Activated T-cell treated with anti-CD3 and anti-CD28 coated beads, Interleukin-2, amount 50 U/mL, for 24 hours (primary cell): ENCODE measurements at places on chromosomes 13 and 19.

DNA sequence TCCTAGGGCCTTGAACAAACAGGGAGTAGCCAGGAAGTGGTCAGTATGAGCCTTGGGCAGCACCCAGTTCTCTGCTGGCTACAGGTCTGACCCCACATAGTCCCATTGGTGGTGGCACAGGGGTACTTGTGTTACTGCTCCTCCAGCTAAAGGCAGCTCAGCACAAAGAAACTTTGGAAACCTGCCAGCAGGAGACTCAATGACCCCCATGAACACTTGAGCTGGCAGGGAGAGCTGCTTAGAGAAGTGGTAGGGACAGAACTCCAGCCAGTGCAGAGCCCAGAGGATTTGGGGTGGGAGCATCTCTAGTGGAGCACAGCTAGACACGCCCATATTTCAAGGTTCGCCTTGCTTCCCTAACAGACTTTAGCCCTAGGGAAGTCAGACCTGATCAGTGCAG lies 10.4 kb upstream of the ZNF586 start:
- no peak for DNase-seq

- DNase-seq = no peak
Measured at GRCh38 chr19:47423203-47423882, 4.0 kb upstream of the MEIS3 start.

DNA sequence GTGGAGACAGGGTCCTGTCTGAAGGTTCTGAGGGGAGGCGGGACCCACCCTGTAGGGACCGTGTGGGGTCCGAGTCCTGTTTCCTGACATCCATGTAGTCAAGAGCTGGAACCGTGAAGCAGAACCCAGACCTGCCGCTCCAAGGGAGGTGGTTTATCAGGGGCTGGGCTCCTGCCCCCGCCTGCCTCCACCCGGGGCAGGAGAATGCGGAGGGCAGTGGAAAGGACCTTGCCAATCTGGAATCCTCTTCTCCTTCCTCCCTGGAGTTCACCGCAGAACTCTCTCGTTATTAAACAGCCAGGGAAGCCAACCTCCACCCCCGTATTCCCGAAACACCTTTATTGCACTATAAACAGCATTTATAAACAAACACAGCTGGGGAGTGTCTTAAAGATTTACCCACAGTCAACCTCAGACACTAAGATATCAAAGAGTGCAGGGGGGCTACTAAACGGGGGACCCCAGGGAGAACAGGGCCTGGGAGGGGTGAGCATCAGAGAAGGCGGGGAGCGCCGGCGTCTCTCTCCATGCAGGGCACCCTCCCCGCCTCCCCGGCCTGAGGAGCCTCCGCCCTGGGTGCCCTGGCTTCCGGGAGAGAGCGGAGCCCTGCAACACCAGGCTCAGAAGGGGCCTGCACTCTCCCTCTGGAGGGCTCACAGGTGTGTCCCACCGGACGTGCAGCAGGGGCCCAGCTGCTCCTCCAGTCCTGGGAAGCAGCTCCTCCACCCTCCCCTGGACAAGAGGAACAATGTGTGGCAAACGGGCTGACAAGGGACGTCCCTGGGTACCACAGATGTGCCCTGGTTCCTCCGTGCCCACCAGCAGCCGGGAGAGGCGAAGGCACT lies 3.6 kb downstream of the C2CD4C start:
- no peak for DNase-seq

DNA sequence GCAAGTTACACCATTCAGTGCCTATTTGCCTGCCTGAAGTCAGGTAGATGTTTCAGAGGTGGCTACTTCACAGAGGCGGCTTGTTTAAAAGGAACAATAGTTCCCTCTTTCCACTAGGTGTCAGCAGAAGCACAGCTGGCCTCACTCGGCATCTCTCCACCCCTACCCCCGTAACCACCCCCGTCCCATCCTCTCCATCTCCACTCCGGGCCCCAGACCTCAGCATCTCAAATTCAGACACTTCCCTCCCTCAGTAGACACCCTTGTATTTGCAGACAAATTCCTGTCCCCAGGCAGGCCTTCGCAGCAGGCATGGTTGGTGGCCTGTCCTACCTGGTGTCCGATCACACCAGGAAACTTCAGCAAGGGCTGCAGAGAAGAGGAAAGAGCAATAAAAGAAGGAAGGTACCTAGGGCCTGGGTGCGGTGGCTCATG lies 9.1 kb upstream of the DPP9 start:
- DNase-seq = peak; percentile 60

DNA sequence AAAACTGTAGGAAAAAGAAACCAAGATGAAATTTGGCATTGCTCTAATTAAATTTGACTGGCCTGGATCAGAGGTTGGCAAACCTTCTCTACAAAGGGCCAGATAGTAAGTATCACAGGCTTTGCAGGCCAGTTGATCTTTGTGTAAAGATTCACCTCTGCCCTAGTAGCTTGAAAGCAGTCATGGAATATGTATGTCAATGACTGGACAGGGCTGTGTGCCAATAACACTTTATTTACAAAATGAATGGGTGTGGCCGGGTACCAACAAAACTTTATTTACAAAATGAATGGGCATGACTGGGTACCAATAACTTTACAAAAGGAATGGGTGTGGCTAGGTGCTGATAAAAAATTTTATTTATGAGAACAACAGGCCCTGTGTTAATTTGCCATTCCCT lies 20.0 kb downstream of the SIN3B start:
- DNase-seq = no peak
